ENCODE measurements at places on chromosomes 13 and 19. TPM values are rescaled to one million over a fixed set of nuclear protein-coding genes. Genes with fewer than 3 reads are reported as not detected.

The RASAL3 gene
- total RNA-seq: not detected

The SLITRK6 gene
- total RNA-seq: 0.32 TPM

The PCDH9 gene
- total RNA-seq: 4.1 TPM

The KATNAL1 gene
- 30.8 TPM for total RNA-seq

The GRK1 gene
- not detected for total RNA-seq

The WDR88 gene
- not detected for total RNA-seq

The SPINT2 gene
- total RNA-seq: 29.1 TPM

The GJB2 gene
- 0.65 TPM for total RNA-seq

The ZNF763 gene
- total RNA-seq: 3.0 TPM

The CRX gene
- not detected for total RNA-seq

The COX6B1 gene
- 279 TPM for total RNA-seq

The GRIN2D gene
- total RNA-seq: 0.26 TPM

The ZNF302 gene
- 26.1 TPM for total RNA-seq

The BEST2 gene
- total RNA-seq: not detected

The CLDND2 gene
- total RNA-seq: not detected

The SSC5D gene
- total RNA-seq: 23.4 TPM

The FUZ gene
- 15.2 TPM for total RNA-seq

The BRCA2 gene
- 9.2 TPM for total RNA-seq

The ZNF296 gene
- total RNA-seq: not detected

The RRAS gene
- total RNA-seq: 28.4 TPM

The KANK2 gene
- total RNA-seq: 262 TPM

The ZNF43 gene
- total RNA-seq: 9.9 TPM

The ATXN8OS gene
- not detected for total RNA-seq

The NTF4 gene
- total RNA-seq: not detected

The VSTM2B gene
- not detected for total RNA-seq

The FAM83E gene
- 0.65 TPM for total RNA-seq

The IGFL1 gene
- not detected for total RNA-seq

The LGALS14 gene
- total RNA-seq: not detected

The TBC1D4 gene
- 24.4 TPM for total RNA-seq

The PEG3 gene
- total RNA-seq: 5.9 TPM

The C1QTNF9 gene
- not detected for total RNA-seq

The MYBPC2 gene
- not detected for total RNA-seq

The B3GNT8 gene
- total RNA-seq: 1.6 TPM

The MLLT1 gene
- 26.4 TPM for total RNA-seq

The PSPN gene
- total RNA-seq: 1.6 TPM

The TSKS gene
- 0.13 TPM for total RNA-seq

The MARK4 gene
- 14.0 TPM for total RNA-seq
